ENCODE measurements at places on chromosomes 13 and 19. TPM values are rescaled to one million over a fixed set of nuclear protein-coding genes. Genes with fewer than 3 reads are reported as not detected.

- H3K4me3 ChIP-seq: no peak overlapping the region
- no peaks in the 10 kb centered on the region for H3K27me3 ChIP-seq
- no peaks in the 10 kb centered on the region for H3K36me3 ChIP-seq
- no peak for DNase-seq
Observed at GRCh38 chr13:73844986-73845385, 289.2 kb downstream of the KLF12 start.

GRCh38 chr13:60261432-60262351 is 98.0 kb upstream of the DIAPH3 start:
- DNase-seq: peak; percentile 88
- H3K27ac ChIP-seq: peak overlapping the region; percentile 3
- peak overlapping the region; percentile 17 for H3K4me3 ChIP-seq
- H3K36me3 ChIP-seq: no peaks in the 10 kb centered on the region
- H3K27me3 ChIP-seq: no peaks in the 10 kb centered on the region

GRCh38 chr19:1151917-1152587 is 22.0 kb downstream of the SBNO2 start:
- H3K27me3 ChIP-seq: no peaks in the 10 kb centered on the region
- no peak overlapping the region for H3K27ac ChIP-seq
- no peak for DNase-seq

DNA sequence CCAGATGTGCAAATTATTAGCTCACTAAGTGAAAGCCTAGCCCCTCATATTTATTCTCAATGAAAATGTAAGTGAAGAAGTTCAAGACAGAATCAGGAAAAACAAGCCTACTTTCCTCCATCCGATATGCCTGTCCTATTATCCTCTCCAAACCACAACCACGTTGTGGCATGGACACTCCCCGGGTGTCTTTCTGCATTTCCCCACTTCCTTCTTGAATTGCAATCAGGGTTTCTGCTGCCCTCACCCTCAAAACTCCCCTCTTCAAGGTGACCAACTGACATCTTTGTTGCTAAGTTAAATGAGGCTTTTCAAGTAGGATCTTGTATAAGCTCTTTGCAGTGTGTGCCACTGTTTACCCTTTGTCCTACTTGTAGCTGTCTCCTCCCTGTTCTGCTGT is 11.8 kb downstream of the SLC25A30 start:
- H3K4me1 ChIP-seq: no peaks in the 10 kb centered on the region
- DNase-seq: no peak
- no peaks in the 10 kb centered on the region for H3K27me3 ChIP-seq
- no peak overlapping the region for H3K27ac ChIP-seq
- H3K36me3 ChIP-seq: no peaks in the 10 kb centered on the region
- H3K4me3 ChIP-seq: no peak overlapping the region

GRCh38 chr13:98586400-98587345 is 9.8 kb upstream of the STK24 start:
- H3K36me3 ChIP-seq: no peaks in the 10 kb centered on the region
- no peaks in the 10 kb centered on the region for H3K27me3 ChIP-seq
- H3K27ac ChIP-seq: peak overlapping the region; percentile 15
- no peak for DNase-seq

GRCh38 chr13:85728811-85729210 is 70.4 kb downstream of the SLITRK6 start:
- no peaks in the 10 kb centered on the region for H3K36me3 ChIP-seq
- H3K27ac ChIP-seq: no peak overlapping the region
- H3K4me3 ChIP-seq: no peak overlapping the region

Gene PAK4
- 98.6 TPM for total RNA-seq
